ENCODE measurements at places on chromosomes 6 and 20.

- no peaks in the 10 kb centered on the region for H3K27me3 ChIP-seq
- no peaks in the 10 kb centered on the region for H3K36me3 ChIP-seq
- H3K27ac ChIP-seq = no peak overlapping the region
- no peaks in the 10 kb centered on the region for H3K4me1 ChIP-seq
- no peak overlapping the region for H3K4me3 ChIP-seq
These were observed 21.5 kb upstream of the SMIM13 start for GRCh38 chr6:11072101-11072500.

GRCh38 chr20:61331543-61331942 is 79.5 kb downstream of the CDH4 start:
- no peaks in the 10 kb centered on the region for H3K27me3 ChIP-seq
- H3K4me1 ChIP-seq = no peaks in the 10 kb centered on the region
- H3K4me3 ChIP-seq = no peak overlapping the region
- H3K36me3 ChIP-seq = no peaks in the 10 kb centered on the region
- DNase-seq = no peak

GRCh38 chr6:165468340-165469235 is 159.2 kb upstream of the C6orf118 start:
- no peaks in the 10 kb centered on the region for H3K36me3 ChIP-seq
- no peaks in the 10 kb centered on the region for H3K4me1 ChIP-seq
- no peak overlapping the region for H3K4me3 ChIP-seq
- H3K27ac ChIP-seq = no peak overlapping the region
- H3K27me3 ChIP-seq = no peaks in the 10 kb centered on the region

DNA sequence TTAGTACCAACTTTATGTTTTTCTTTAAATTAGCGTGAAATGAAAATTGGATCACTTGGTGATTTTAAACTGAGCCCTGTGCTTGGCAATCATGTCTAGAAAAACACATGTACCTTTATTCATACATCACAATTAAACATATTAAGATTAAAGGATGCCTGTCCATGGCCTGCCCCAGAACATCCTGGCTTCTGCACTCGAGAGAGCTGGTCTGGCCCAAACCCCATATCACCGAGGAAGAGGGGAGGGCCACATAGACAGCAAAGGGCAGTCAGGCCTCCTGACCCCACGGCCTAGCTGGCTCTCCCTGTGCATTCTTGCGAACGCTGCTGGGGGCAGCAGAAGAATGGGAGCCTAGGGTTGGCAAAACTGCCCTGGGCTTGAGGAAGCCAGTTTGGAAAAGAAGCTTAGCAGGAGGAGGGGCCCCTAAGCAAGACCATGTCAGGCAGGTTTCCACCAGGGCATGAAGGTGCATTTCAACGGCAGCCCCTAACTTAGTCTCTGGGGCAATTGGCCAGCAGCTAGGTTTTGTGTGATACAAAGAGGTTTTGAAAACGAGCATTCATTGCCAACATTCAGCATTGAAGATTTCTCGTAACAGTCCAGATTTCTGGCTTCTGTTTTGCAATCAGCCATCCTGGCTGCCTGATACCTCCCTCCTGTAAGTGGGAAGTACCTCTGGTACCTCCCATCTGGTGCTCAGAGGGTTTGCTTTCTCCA is 8.6 kb downstream of the BPIFB3 start:
- H3K4me1 ChIP-seq = no peaks in the 10 kb centered on the region
- H3K4me3 ChIP-seq = no peak overlapping the region
- no peak for DNase-seq
- no peak overlapping the region for H3K27ac ChIP-seq

GRCh38 chr6:138250513-138251247 is 32.4 kb upstream of the PBOV1 start:
- H3K4me3 ChIP-seq = no peak overlapping the region
- H3K27ac ChIP-seq = no peak overlapping the region
- H3K27me3 ChIP-seq = no peaks in the 10 kb centered on the region
- H3K36me3 ChIP-seq = no peaks in the 10 kb centered on the region
- no peaks in the 10 kb centered on the region for H3K4me1 ChIP-seq
- no peak for DNase-seq

- H3K27me3 ChIP-seq = no peaks in the 10 kb centered on the region
- H3K4me3 ChIP-seq = no peak overlapping the region
- no peaks in the 10 kb centered on the region for H3K4me1 ChIP-seq
These were observed 2.7 kb upstream of the RSPO3 start for GRCh38 chr6:127115746-127116145.

GRCh38 chr6:112592159-112592558 is 245.0 kb downstream of the RFPL4B start:
- no peaks in the 10 kb centered on the region for H3K27me3 ChIP-seq
- no peaks in the 10 kb centered on the region for H3K4me1 ChIP-seq
- no peak overlapping the region for H3K27ac ChIP-seq
- H3K36me3 ChIP-seq = no peaks in the 10 kb centered on the region

DNA sequence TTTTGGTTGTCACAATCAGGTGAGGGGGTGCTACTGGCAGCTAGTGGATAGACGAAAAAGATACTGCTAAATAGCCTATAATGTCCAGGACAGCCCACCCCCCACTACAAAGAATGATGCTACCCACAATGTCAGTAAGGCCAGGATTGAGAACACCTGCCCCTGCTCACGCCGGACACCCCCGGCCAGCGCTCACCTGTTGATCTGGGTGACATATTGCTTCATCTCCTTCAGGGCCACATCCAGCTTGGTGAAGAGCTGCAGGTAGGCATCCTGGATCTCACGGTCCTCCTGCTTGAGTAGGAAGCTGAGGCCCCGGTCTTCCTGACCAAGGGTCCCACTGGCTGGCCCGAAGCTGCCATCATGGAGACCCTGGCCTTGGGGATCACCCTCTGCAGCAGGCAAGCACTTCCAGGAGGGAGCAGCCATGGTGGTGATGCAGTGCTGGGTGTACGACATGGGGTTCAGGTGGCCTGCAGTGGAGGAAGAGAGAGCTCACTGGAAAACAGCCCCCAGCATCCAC is 178.6 kb downstream of the PREX1 start:
- no peak overlapping the region for H3K4me3 ChIP-seq
- no peak overlapping the region for H3K27ac ChIP-seq
- H3K36me3 ChIP-seq = no peaks in the 10 kb centered on the region
- H3K4me1 ChIP-seq = no peaks in the 10 kb centered on the region
- H3K27me3 ChIP-seq = no peaks in the 10 kb centered on the region

GRCh38 chr6:16472349-16473069 is 234.1 kb downstream of the GMPR start:
- H3K36me3 ChIP-seq = no peaks in the 10 kb centered on the region
- H3K4me1 ChIP-seq = peaks cover 10% of the 10 kb centered on the region
- no peaks in the 10 kb centered on the region for H3K27me3 ChIP-seq
- no peak for DNase-seq

DNA sequence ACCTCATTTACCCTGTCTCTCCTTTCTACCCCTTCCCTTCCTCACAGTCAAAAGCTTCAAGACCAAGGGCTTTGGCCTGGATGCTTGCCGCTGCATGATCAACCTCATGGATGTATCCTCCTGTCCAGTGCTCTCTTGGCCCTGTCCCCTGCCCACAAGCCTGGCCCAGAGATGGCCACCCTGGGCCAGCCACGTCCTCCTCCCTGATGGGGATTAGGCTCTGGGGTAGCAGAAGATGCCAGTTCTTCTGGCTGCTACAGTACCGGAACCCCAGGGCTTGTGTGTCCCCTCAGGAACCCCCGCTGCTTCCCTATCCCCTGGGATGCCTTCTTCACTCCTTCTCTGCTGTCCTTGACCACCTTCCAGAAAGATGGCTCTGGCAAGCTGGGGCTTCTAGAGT is 22.3 kb downstream of the CAPN11 start:
- H3K27me3 ChIP-seq = no peaks in the 10 kb centered on the region
- H3K27ac ChIP-seq = no peak overlapping the region
- H3K36me3 ChIP-seq = no peaks in the 10 kb centered on the region
- no peak for DNase-seq
- no peaks in the 10 kb centered on the region for H3K4me1 ChIP-seq

DNA sequence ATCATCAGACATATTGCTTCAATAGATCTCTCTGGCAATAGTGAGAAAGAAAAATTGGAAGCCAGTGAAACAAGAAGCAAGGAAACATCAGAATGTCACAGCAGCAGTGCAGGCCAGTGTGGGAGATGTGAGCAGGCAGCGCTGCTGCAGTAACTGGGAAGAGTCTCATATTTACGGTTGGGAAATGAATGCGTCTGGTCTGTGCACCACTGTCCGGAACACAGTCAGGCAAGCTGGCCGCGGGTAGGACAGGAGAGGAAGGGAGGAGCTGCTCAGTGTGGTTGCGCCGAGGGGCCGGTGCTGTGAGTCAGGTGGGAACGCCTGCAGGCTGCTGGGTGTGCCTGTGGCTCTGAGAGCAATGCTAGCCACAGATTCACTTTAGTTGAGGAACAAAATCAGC is 6.4 kb upstream of the PSMG4 start:
- peak; percentile 43 for DNase-seq
- H3K4me3 ChIP-seq = no peak overlapping the region
- no peak overlapping the region for H3K27ac ChIP-seq
- H3K27me3 ChIP-seq = no peaks in the 10 kb centered on the region
- no peaks in the 10 kb centered on the region for H3K36me3 ChIP-seq

DNA sequence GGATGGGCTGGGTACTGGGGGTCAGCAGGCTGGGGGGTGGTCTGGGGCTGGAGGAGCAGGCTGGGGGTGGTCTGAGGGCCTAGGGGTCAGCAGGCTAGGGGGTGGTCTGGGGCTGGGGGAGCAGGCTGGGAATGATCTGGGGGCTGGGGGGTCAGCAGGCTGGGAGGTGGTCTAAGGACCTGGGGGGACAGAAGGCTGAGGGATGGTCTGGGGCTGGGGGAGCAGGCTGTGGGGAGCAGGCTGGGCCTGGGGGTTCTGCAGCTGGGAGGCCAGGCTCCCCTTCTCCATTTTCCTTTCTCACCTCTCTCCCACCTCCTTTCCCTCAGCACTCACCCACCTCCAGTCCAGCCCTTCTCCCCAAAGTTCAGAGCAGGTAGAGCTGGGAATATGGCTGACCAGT is 114.2 kb downstream of the PSMB1 start:
- H3K4me3 ChIP-seq = no peak overlapping the region
- H3K27me3 ChIP-seq = no peaks in the 10 kb centered on the region
- H3K4me1 ChIP-seq = peaks cover 15% of the 10 kb centered on the region
- H3K36me3 ChIP-seq = no peaks in the 10 kb centered on the region
- DNase-seq = no peak

DNA sequence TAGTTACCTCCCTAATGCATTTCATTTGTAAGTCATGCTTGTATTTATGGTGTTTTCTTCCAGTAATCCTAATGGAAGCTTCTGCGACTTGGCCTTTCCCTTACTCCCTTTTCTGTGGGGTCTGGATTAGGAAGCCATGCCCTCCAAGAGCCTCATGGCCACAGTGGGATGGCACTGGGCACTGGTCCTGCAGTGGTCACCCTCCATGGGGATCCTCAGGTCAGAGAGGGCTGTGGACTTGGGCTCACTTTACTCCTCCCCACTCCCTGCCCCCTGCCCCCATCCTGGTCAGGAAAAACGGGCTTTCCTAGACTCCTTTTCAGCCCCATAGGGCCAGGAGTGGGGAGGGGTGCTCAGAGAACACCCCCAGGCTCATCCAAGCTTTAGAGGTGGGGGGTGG is 49.9 kb downstream of the EBF4 start:
- no peaks in the 10 kb centered on the region for H3K36me3 ChIP-seq
- H3K27ac ChIP-seq = no peak overlapping the region
- no peaks in the 10 kb centered on the region for H3K27me3 ChIP-seq
- H3K4me1 ChIP-seq = no peaks in the 10 kb centered on the region
- no peak for DNase-seq

- no peak for DNase-seq
- no peaks in the 10 kb centered on the region for H3K27me3 ChIP-seq
- no peaks in the 10 kb centered on the region for H3K36me3 ChIP-seq
- H3K27ac ChIP-seq = no peak overlapping the region
- H3K4me1 ChIP-seq = peaks cover 14% of the 10 kb centered on the region
These were observed 21.1 kb upstream of the NEDD9 start for GRCh38 chr6:11253594-11253993.

- H3K4me1 ChIP-seq = no peaks in the 10 kb centered on the region
- no peaks in the 10 kb centered on the region for H3K27me3 ChIP-seq
- no peak overlapping the region for H3K4me3 ChIP-seq
- no peak overlapping the region for H3K27ac ChIP-seq
These were observed 8.1 kb downstream of the PTPRK start for GRCh38 chr6:128512296-128512695.

- no peak overlapping the region for H3K27ac ChIP-seq
- no peak overlapping the region for H3K4me3 ChIP-seq
- H3K36me3 ChIP-seq = no peaks in the 10 kb centered on the region
- DNase-seq = no peak
- no peaks in the 10 kb centered on the region for H3K4me1 ChIP-seq
These were observed 77.5 kb upstream of the GATA5 start for GRCh38 chr20:62553136-62553837.

- no peak overlapping the region for H3K4me3 ChIP-seq
- H3K27ac ChIP-seq = no peak overlapping the region
- no peaks in the 10 kb centered on the region for H3K27me3 ChIP-seq
These were observed 229.8 kb downstream of the FRK start for GRCh38 chr6:115830895-115831294.

GRCh38 chr6:143205991-143206390 is 145.3 kb downstream of the AIG1 start:
- no peak overlapping the region for H3K27ac ChIP-seq
- H3K4me1 ChIP-seq = no peaks in the 10 kb centered on the region
- DNase-seq = no peak
- H3K36me3 ChIP-seq = no peaks in the 10 kb centered on the region
- no peaks in the 10 kb centered on the region for H3K27me3 ChIP-seq
- H3K4me3 ChIP-seq = no peak overlapping the region

- H3K27ac ChIP-seq = no peak overlapping the region
- peaks cover 13% of the 10 kb centered on the region for H3K4me1 ChIP-seq
- no peaks in the 10 kb centered on the region for H3K36me3 ChIP-seq
- H3K27me3 ChIP-seq = no peaks in the 10 kb centered on the region
- no peak overlapping the region for H3K4me3 ChIP-seq
These were observed 158.3 kb downstream of the ZFP64 start for GRCh38 chr20:52033313-52033712.

DNA sequence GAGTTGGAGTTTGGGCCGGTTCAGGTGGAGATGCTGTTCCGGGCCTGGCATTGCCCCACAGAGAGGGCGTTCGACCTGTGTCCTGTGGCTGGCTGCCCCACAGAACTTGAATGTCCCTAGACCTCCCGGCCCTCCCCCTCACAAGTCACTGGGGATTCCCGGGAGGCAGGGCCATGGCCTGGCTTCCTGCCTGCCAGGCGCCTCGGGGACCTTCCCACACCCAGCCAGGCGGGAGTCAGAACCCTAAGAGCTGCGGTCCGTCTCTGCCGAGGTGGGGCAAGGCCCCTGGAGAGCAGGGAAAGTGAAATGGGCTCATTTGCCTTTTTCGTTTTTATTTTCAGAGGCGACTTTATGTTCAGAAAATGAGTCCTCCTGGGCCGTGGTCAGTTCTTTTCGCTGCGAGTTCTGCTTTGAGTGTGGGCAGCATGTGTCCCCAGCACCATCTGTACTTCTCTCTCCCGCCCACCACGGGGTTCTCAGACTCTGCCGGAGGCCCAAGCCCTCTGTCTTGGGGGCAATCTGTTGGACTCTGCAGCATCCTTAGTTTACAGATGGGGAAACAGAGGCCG is 8.5 kb downstream of the RBM38 start:
- peaks cover 54% of the 10 kb centered on the region for H3K4me1 ChIP-seq
- H3K36me3 ChIP-seq = no peaks in the 10 kb centered on the region
- no peak overlapping the region for H3K4me3 ChIP-seq
- H3K27me3 ChIP-seq = no peaks in the 10 kb centered on the region
- DNase-seq = no peak

- H3K36me3 ChIP-seq = no peaks in the 10 kb centered on the region
- H3K27ac ChIP-seq = no peak overlapping the region
- H3K27me3 ChIP-seq = peaks cover 16% of the 10 kb centered on the region
- H3K4me1 ChIP-seq = no peaks in the 10 kb centered on the region
- peak; percentile 44 for DNase-seq
- peak overlapping the region; percentile 13 for H3K4me3 ChIP-seq
These were observed 2.0 kb downstream of the GFRA4 start for GRCh38 chr20:3661060-3661813.

Data from Peyer's patch (tissue), 4 donors.